ENCODE measurements at places on chromosomes 1 and 21.
A peak's percentile ranks its signal among the peaks of the same experiment; 100 is the strongest.

- DNase-seq: no peak
These were observed 43.1 kb downstream of the CASZ1 start for GRCh38 chr1:10753299-10753698.

- no peak for DNase-seq
These were observed 372.5 kb downstream of the SEC16B start for GRCh38 chr1:177597393-177597792.

- DNase-seq: peak; percentile 70
These were observed 70.6 kb upstream of the GCLM start for GRCh38 chr1:93979718-93980319.

DNA sequence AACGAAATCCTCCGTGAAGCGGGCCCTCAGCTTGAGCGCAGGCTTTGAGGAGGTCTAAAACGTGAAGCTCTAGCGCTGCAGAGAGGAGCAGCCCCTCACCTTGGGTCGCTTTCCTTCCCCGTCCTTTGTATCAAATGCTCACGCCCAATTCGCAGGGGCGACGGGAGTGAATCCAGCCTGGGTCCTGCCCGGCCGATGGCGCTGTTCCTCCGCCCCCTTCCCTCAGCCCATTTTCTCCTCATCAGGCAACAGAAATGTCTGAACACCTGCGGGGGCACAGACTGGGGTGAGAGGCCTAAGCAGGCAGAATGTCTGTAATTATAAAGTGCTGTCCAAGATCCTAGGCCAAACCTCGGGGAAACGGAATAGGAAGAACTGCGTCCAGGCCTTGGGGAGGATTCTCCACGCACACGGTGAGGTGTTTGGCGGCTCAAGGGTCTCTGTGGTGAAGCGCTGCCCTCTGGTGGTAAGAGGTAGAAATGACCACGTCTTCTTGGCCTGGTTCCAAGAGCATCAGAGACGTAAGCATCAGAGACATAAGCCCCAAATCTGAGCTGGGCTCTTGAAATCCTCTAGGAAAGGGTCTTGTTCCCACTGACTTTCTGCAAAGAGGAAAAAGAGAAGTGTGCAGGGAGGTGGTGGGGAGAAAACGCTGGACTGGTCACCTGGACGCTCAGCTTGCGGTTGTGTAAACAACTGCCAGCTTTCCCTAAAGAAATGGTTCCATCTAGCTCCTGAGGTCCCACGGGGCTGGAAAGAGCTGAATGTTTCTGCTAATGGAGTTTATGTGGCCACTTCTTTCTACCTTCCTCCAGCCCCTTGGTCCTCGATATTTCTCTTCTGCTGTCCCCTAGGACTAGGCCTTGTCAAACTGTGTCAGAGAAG is 92.1 kb upstream of the CD53 start:
- DNase-seq: peak; percentile 67

- no peak for DNase-seq
These were observed 364.0 kb downstream of the OLFM3 start for GRCh38 chr1:101632548-101633272.

GRCh38 chr1:216643176-216643575 is 80.1 kb downstream of the ESRRG start:
- DNase-seq: no peak

- DNase-seq: no peak
These were observed 9.3 kb downstream of the SLC26A9 start for GRCh38 chr1:205933671-205934618.
